ENCODE measurements at places on chromosomes 7 and 10. TPM values are rescaled to one million over a fixed set of nuclear protein-coding genes. Genes with fewer than 3 reads are reported as not detected.

FAM237B gene
- total RNA-seq = not detected

ZNF488 gene
- 2.1 TPM for total RNA-seq

CTAGE8 gene
- total RNA-seq = 4.3 TPM

DNA sequence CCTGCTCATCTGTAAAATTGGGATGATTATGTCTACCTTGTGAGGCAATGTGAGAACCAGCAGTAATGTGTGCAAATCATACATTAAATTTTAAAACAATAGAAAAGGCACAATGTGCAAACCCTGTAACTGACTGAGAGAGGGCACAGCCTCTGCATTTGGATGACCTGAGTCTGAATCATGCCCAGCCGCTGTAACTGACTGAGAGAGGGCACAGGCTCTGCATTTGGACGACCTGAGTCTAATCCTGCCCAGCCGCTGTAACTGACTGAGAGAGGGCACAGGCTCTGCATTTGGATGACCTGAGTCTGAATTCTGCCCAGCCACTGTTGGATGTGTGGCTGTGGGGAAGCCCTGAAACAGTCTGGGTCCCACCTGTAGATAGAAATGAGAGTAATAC lies 351.5 kb upstream of the SHH start:
- no peak overlapping the region for H3K27ac ChIP-seq
- H3K4me3 ChIP-seq = no peak overlapping the region
- no peaks in the 10 kb centered on the region for H3K36me3 ChIP-seq
- DNase-seq = no peak
- H3K4me1 ChIP-seq = no peaks in the 10 kb centered on the region
- H3K27me3 ChIP-seq = peaks cover 56% of the 10 kb centered on the region

DNA sequence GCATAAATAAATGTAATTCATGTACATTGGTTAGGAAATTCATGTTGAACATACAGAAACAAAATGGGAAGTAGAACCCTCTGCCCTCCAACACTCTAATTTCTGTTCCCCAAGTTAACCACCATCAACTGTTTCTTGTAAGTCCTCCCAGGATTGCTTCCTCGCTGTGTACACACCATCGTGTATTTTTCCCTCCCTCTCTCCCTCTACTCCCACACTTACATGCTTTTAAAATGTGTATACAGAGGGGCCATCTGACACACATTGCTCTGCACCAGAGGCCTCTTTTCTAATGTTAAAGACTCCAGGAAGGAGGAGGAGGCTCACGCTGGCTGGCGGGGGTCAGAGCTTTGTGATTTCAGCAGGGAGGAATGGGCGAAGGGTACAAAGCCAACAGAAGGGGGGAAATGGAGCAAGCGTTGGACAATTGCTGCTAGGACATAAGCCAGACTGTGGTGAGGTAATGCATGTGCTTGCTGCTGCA lies 1.9 kb upstream of the EPHA1 start:
- no peak overlapping the region for H3K27ac ChIP-seq
- H3K36me3 ChIP-seq = peaks cover 18% of the 10 kb centered on the region
- no peaks in the 10 kb centered on the region for H3K27me3 ChIP-seq
- peaks cover 32% of the 10 kb centered on the region for H3K4me1 ChIP-seq

DNA sequence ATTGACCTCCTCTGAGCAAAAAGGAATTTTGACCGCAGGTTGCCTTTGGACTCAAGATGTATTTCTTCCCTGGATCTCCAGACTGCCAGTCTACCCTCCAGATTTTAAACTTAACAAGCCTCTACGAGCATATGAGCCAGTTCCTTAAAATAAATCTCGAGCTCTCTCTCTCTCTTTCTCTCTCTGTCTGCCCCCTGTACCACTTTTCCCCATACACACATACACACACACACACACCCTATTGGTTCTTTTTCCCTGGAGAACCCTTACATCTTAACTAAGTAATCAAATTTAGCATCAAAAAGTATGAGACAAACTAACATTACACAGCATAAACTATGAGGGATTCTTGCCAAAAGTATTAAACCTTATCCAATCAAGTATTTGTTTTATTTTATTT lies 11.4 kb downstream of the BCAP29 start:
- no peak overlapping the region for H3K4me3 ChIP-seq
- DNase-seq = no peak

GRCh38 chr7:33849004-33849403 lies 56.3 kb upstream of the BMPER start:
- peaks cover 63% of the 10 kb centered on the region for H3K27me3 ChIP-seq
- no peak for DNase-seq
- H3K4me3 ChIP-seq = no peak overlapping the region

DNA sequence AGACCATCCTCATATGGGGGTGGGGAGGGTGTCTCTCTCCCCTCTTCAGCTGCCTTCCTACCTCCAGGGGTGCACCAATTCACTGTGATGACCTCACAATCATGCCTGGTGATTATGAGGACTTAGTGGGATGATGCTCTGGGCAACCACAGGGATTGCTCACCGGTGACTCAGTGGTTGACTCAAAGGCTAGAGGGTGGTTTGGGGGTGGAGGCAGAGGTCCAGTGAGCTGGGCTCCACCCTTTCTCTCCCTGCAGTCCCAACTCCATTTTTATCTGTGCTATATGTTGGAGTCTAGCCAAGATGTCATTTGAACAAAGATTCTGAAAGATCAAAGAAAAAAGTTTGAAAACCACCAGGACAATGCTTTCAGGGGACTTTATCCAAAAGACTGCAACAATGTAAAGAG lies 286.9 kb downstream of the KCNMA1 start:
- H3K4me3 ChIP-seq = no peak overlapping the region
- H3K4me1 ChIP-seq = peaks cover 21% of the 10 kb centered on the region
- no peaks in the 10 kb centered on the region for H3K36me3 ChIP-seq
- H3K27me3 ChIP-seq = peaks cover 27% of the 10 kb centered on the region

- no peaks in the 10 kb centered on the region for H3K4me1 ChIP-seq
- no peak for DNase-seq
- H3K36me3 ChIP-seq = peaks cover 6% of the 10 kb centered on the region
- no peaks in the 10 kb centered on the region for H3K27me3 ChIP-seq
- H3K27ac ChIP-seq = no peak overlapping the region
These were observed 99.6 kb downstream of the ZMYND11 start for GRCh38 chr10:234708-235406.

- no peaks in the 10 kb centered on the region for H3K36me3 ChIP-seq
- no peak overlapping the region for H3K27ac ChIP-seq
- no peak for DNase-seq
- H3K4me3 ChIP-seq = no peak overlapping the region
- H3K27me3 ChIP-seq = no peaks in the 10 kb centered on the region
These were observed 239.7 kb downstream of the FANK1 start for GRCh38 chr10:126135941-126136595.
